Activated CD4-positive, alpha-beta T cell treated with anti-CD3 and anti-CD28 coated beads, Interleukin-2, Interleukin-6, amounts not matched to agents 100 ng/mL and 50 ng/mL, durations not matched to agents 16 hours and 8 hours (primary cell): ENCODE measurements at places on chromosomes 5 and 9.

DNA sequence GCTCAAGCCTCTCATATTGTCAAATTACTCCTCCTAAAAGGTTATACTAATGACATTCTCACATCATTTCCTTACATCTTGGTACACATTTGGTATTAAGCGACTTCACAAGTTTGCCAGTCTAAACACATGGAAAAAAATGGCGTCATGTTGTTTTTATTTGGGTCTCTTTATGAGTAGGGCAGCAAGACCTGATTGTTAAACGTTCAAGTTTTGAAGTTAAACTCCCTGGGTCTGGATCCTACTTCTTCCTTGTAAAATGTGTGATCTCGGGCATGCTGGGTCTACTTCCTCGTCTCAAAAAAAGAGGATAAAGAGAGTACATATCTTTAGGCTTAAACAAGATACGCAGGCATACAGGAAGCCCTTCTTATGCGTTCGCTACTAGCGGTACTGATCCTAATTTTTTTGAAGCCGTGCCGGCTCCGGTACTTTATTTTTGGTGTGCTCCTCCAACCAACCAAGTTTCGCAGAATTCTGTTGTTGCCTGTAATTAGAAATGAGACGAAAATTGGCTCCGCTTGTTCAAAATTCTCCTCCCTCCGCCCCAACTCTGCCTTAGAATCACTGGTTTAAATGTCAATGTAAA is 596 bp upstream of the CDC37L1 start:
- DNase-seq: peak; percentile 45

DNA sequence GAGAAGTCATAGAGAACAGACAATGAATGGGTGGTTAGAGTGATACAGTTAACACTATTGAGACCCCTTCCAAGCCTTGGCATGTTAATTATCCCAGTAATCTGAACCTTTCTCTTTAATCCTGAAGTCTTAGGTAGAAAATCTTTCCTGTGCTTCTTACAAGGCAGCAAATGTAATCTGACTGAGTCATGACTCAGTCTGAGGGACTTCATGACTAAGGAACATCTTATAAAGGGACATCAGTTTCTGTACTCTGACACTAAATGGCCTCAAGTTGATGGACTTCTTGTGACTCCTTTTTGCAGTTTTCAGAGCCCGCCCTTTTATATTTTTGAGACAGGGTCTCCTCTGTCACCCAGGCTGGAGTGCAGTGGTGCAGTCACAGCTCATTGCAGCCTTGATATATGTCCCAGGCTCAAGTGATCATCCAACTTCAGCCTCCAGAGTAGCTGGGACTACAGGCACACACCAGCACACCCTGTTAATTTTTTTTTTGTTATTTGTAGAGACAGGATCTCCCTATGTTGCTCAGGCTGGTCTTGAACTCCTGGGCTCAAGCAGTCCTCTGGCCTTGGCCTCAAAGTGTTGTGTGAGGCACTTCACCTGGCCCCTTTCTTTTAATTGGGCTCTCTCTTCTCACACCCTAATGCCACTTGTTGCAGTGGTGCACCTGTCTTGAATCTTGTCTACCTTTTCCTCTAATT is 9.5 kb downstream of the EXOSC3 start:
- DNase-seq: no peak

DNA sequence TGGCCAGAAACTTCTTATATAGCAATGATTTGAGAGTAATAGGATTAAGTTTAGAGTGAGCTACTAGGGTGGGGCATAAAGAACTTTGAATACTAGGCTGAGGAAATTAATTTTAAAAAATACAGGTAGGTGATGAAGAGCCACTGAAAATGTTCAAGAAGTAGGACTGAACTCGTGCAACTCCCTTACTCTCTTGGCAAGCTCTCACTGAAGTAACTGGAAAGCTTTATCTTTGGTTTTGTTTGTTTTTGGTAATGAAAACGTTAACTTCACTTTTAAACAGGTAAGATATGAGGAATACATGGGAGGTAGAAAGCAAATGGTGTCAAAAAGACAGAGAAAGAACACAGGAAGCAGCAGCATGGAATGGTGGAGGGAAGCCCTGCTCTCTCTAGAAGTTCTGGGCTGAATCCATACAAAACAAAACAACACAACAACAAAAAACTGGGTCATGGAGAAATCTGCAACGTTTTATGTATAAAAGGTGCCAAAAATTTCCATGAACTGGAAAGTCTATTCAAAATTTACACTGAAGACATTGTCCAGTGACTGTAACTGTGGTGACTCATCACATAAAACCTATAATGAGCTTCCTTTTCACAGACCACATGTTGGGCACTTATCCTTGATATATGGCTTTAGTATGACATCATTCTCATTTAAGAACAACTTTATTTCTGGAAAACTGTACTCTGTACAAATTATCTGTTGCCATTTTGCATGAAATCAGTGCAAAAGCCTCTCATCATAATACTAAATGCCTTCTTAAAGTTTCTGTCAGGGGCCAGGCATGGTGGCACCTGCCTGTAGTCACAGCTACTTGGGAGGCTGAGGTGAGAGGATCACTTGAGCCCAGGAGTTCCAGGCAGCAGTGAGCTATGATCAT is 91.2 kb upstream of the CHD1 start:
- no peak for DNase-seq

DNA sequence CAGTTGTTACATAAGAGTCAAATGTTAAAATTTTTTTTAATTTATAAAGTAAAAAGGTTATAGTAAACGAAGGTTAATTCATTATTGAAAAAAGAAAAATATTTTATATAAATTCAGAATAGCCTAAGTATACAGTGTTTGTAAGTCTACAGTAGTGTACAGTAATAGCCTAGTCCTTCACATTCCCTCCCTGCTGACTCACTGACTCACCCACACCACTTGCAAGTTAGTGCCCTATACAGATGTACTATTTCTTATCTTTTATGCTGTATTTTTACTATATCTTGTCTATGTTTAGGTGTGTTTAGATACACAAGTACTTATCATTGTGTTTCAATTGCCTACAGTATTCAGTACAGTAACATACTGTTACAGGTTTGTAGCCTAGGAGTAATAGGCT is 57.6 kb downstream of the MAMDC2 start:
- DNase-seq: no peak

- DNase-seq: no peak
Measured at GRCh38 chr9:95719354-95719753, 156.1 kb upstream of the ERCC6L2 start.

DNA sequence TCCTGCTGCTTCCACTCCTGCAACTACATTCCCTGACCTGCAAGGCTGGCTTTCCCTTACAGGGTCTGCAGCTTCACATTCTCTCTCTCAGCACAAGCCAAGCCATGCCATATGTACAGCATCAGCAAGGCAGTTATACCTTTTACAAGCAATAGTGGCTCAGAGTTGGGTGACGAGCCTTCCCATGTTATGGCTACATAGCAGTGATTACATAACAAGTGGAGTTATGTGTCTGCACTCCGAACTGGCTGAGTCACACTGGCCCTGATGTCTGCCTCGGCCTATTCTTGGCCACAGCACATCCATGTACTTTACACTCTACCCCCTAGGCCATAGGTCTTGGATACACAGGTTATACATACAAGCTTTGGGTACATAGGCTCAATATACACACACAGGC is 52.0 kb upstream of the SNCAIP start:
- no peak for DNase-seq

DNA sequence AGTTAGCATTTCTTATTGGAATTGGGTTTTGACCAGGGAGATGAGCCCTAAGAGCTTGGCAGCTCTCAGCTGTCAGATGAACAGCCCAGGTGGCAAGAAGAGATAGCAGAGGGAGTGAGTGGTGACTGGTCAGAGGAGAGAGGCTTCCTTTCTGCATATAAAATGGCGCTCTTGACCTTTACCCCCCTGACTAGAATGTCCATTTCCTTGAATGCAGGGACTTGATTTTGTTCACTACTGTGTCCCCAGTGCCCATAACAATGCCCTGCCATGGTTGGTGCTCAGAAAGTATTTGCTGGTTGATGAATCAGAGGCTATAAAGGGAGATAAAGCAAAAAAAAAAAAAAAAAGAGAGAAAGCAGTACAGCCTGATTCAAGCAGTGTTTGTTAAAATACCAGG is 7.2 kb downstream of the CHMP5 start:
- DNase-seq: no peak
